Stimulated activated CD8-positive, alpha-beta memory T cell treated with anti-CD3 and anti-CD28 coated beads, Interleukin-7, amount 100 ng/mL, for 24 hours (primary cell): ENCODE measurements at places on chromosomes 6 and 20.

GRCh38 chr6:75437421-75437891 is 56.1 kb downstream of the FILIP1 start:
- no peak for DNase-seq

- DNase-seq, result no peak
Observed at GRCh38 chr6:13550656-13551055, 23.7 kb upstream of the SIRT5 start.

DNA sequence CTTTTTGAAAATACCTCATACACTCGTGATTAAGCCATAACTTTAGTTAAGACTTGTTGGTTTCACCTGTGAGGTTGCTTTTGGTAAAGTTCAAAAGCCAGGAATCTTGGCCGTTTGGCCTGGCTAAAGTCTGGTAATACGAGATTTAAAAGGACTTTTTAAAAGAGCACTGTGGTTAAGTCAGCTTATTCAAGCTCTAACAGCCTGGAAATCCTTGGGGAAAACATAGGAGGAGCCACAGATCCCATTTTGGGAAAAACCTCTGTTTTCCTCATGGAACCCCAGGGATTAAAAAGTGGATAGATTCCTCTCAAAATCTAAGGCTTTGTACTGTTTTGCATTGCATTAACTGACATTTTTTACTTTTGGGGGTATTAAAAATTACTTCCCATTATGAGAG is 13.7 kb upstream of the SLC22A16 start:
- DNase-seq, result no peak

DNA sequence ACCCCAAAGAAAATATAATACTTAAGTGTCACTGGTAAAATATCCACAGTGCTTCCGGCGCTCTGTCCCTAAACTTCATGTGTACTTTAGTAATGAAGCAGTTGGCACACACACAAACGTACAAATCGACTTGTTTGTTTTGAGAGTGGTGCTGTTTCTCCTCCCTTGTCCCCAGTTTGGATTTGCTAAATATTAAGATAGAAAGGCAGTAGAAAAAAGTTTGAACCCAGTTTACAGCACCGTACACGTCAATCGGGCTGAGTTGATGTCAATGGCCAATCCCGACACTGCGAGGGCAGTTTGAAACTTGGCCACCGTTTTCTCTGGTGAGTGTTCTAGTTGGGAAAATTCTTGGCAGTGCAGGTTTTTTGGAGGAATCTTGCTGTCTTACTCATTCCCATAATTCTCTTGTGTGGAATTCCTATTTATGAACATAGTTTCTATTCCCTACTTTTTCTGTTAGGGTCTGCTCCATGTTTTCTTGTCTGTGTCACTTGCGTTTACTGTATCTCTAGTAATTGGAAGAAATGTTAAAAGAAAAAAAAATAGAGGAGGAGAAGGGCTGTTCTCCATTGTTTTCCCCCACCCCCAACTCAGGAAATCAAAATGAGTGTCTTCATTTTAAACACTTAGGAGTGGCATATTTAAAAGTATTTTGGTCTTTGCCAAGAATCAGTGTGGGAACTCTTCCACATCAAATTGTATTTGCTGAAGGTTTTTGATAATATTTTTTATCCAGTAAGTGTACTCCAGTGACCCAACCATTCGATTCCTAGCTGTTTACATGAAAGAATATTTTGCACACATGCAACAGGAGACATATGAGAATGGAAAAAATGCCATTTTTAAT is 72.3 kb downstream of the OR2B2 start:
- no peak for DNase-seq

- no peak for DNase-seq
Observed at GRCh38 chr20:32312718-32313424, 35.4 kb downstream of the KIF3B start.

DNA sequence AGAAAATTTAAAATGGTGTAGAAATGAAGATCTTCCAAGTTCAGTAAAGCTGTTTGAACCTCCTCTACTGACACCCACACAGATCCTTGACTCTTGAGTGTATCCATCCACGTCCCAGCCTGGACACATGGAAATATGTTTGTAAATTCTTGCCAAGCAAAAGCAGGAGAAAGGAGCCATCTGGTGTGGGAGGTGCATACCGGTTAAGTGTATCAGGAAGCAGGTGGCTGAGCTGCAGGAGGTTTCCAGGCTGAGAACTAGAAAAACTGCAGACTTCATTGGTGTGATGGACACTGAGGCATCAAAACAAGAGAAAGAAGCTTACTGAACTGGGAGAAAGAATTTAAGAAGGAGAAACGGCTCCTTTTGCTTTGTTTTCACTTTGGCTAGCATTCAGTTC is 229.9 kb upstream of the GRIK2 start:
- DNase-seq, result no peak

GRCh38 chr6:1271071-1271763 is 40.7 kb upstream of the FOXQ1 start:
- no peak for DNase-seq

DNA sequence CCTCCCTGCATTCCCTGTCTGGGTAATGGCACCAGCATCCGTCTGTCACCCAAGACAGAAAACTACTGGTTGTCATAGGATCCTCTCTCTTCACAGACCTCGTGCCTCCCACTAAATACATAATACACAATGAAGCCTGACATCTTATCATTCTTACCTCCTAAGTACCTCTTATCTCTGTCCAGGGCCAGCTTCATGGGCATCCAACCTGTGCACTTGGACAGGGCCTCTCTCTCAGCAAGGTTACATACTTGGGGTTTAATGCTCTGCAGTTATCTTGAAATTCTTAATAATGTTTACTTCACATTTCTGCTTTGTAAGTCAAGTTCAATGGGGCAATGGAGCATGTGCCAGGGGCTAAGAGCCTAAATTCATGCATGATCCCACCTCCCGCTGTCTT is 30.8 kb upstream of the KLHL31 start:
- DNase-seq, result no peak

- no peak for DNase-seq
Observed at GRCh38 chr6:1735239-1735803, 125.6 kb downstream of the FOXC1 start.

GRCh38 chr6:149410557-149410956 is 10.5 kb downstream of the SUMO4 start:
- no peak for DNase-seq

- DNase-seq, result no peak
Observed at GRCh38 chr6:130982135-130982534, 80.9 kb downstream of the EPB41L2 start.

DNA sequence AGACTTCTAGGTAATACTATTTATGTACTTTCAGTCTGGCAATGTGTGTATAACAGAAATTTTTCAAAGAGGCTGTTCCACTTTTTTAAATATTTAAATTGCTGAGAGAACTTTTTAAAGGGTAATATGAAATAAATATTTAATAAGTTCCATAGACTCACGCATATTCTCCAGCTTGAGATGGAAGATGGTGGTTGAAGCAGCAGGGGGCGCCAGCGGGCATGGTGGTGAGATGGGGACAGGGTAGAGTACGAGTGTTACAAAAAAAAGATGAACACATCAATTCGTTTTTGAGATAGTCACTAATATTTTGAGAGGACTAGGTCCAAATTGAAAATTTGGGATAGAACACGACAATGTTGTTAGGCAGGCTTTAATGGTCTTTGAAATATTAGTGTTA is 68.4 kb downstream of the RSPO3 start:
- DNase-seq, result peak; percentile 40

DNA sequence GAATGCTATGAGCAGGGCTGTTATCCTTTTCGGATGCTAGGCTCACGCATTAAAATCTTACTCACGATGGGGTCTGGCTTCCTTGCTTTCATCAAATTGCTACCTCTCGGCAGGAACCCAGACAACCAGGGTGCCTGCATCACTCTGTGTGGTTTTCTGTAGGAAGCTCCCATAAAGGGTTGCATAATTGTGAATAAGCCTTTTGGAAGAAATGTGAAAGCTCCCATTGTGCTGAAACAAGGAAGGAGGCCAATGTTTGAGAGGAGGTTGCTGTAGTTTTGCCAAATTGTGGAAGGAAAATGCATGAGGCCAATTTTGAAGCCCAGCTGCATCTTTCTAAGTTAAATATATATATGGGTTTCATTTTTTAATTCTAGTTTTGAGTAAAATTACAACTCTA is 615.5 kb downstream of the C6orf118 start:
- no peak for DNase-seq

GRCh38 chr6:20691185-20691584 is 156.9 kb downstream of the CDKAL1 start:
- no peak for DNase-seq

DNA sequence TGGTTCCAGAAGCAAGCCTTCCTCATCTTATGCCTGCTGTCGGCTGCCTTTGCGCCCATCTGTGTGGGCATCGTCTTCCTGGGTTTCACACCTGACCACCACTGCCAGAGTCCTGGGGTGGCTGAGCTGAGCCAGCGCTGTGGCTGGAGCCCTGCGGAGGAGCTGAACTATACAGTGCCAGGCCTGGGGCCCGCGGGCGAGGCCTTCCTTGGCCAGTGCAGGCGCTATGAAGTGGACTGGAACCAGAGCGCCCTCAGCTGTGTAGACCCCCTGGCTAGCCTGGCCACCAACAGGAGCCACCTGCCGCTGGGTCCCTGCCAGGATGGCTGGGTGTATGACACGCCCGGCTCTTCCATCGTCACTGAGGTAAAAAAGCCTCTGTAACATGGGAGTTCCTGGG is 366 bp downstream of the SLC22A1 start:
- no peak for DNase-seq

DNA sequence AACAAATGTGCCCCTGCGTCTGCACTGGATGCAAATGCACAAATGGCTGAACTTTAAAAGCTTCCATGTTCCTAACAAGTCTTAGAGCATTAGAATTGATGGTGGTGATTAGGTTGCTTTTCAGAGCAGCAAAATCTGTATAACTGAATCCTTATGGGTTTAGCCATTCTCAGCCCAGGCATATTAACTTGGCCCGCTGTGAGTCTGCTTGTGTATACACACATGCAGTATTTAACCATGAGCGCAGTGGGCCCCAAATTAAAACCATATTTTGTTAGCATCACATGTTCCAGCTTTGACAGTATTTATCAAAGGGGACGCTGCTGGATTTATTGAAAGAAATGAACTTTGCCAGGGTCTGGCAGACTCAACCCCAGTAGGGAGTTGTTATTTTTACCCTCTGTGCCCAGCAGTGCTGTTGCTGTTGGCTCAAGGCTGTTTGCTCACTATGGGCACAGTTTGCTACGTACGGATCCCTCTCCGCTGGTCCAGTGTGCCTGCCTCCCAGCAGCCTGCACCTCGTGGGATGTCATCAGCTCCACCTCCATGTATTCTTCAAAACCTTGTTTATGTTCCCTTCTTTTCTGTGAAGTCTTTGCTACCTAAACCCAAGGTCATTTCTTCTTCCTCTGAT is 144.7 kb downstream of the QRSL1 start:
- DNase-seq, result no peak

DNA sequence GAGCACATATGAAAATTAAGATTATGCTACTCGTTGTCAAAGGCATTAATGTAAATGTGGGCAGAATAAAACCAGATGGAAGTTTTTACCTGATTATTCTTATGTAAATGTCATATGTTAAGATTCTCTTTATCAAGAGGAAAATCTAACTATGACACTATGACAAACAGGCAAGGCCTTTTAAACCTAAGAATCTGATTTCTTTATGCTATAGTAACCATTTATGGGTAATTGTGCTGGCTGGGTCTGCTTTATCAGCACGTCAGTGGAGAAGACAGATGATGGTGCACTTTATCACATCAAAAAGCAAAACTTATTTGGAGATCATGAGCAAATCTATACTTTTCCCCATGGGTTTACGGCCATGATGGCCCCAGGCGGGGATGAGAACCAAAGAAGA is 412.0 kb upstream of the NOX3 start:
- no peak for DNase-seq

DNA sequence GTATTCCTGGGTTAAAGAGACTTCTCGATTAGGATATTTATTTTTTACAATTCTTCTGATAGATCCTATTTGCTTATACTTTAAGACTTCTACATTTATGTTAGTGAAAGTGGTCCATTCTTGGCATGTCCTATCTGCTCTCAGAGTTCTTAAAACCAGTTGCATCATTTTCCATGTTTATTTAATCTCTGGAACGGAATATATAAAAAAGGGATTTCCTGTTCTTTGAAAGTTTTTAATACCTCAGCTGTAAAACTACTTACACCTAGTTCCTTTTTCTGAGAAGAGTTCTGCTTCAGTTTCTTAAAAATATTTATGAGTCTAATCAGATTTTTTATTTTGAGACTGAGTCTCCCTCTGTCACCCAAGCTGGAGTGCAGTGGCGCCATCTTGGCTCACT is 18.0 kb upstream of the MYL9 start:
- DNase-seq, result no peak

- DNase-seq, result peak; percentile 3
Observed at GRCh38 chr6:78867020-78867369, 356 bp upstream of the IRAK1BP1 start.

DNA sequence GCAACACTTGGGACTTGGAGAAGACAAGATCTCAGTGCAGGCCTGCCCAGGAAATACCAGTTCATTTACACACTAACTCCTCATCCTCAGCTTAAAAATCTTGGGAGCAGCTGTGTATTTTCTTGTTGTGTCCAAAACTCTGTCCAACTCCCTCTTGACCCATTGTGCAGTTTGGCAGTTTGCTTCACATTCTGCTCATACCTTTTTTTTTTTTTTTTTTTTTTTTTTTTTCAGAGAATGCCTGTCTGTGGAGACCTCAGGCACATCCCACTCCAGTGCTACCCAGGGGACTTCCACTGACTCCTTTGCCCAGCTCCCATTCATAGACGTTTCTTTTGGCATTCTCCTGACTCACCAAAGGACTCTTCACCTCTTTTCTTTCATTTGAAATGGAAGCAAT is 265.8 kb upstream of the TCF21 start:
- DNase-seq, result no peak

- no peak for DNase-seq
Observed at GRCh38 chr6:2549834-2550233, 200.9 kb downstream of the MYLK4 start.

- DNase-seq, result peak; percentile 46
Observed at GRCh38 chr20:35207950-35208611, 18.4 kb upstream of the MMP24 start.

DNA sequence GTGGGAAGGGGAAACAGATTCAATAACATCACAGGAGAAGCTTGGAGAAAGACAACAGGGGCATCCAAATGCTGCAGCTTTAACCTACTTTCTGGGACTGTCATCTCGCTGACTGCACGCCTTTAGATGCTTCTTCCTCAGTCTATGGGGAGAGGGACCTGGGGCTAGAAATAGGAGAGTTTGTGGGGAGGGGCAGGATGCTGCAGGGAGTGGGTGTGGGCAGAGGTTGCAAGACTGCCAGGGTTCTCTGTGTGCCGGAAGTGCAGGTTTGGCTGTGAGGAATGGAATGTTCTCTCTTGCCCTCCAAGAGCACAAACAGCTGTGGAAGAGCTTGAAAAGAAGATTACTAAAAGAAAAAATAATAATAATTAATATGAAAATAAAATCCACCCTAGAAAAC is 93.2 kb downstream of the FOXO3 start:
- no peak for DNase-seq

DNA sequence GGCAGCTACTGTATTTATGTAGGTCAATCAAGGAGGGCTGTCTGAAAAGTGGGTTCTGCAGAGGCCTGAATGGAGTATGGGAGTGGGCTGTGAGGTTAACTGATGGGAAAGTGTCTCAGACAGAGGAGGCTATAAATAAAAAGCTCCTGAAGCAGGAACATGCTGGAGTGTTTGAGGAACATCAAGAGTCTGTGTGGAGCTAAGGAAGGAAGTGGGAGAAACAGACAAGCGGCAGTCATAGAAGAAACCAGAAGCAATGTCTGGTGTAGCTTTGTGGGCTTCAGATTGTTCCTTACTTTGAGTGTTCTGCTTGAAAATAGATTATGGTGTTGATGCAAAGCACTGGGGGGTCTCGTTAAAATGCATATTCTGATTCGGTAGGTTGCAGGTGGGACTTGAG is 101.5 kb upstream of the OGFRL1 start:
- DNase-seq, result no peak
